Pulmonary artery endothelial cell (primary cell): ENCODE measurements at places on chromosomes 2 and 18.
A peak's percentile ranks its signal among the peaks of the same experiment; 100 is the strongest.

- DNase-seq: no peak
Observed at GRCh38 chr2:208501206-208501605, 94.6 kb downstream of the PTH2R start.

- DNase-seq: no peak
Observed at GRCh38 chr2:68317971-68318913, 1.5 kb downstream of the CNRIP1 start.

- DNase-seq: no peak
Observed at GRCh38 chr2:18659915-18660314, 70.5 kb upstream of the NT5C1B start.

GRCh38 chr2:232137356-232138147, 176.0 kb downstream of the DIS3L2 start:
- peak; percentile 36 for DNase-seq

- no peak for DNase-seq
Observed at GRCh38 chr2:28231110-28231631, 161.5 kb upstream of the FOSL2 start.

DNA sequence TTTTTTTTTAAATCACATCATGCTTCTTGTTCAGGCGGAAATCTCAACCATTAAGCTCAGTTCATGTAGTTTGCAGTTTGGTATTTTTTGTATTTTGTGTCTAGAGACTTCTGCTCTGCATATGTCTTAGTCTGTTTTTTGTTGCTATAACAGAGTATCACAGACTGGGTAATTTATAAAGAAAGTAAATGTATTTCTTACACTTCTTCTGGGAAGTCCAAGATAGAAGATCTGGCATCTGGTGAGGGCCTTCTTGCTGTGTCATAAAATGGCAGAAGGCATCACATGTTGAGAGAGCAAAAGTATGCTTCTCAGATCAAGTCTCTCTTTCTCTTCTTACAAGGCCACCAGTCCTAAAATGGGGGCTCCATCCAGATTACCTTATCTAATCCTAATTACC, 208.2 kb downstream of the CTNNA2 start:
- DNase-seq: no peak

GRCh38 chr2:182667315-182667695, 48.8 kb upstream of the DNAJC10 start:
- DNase-seq: no peak

DNA sequence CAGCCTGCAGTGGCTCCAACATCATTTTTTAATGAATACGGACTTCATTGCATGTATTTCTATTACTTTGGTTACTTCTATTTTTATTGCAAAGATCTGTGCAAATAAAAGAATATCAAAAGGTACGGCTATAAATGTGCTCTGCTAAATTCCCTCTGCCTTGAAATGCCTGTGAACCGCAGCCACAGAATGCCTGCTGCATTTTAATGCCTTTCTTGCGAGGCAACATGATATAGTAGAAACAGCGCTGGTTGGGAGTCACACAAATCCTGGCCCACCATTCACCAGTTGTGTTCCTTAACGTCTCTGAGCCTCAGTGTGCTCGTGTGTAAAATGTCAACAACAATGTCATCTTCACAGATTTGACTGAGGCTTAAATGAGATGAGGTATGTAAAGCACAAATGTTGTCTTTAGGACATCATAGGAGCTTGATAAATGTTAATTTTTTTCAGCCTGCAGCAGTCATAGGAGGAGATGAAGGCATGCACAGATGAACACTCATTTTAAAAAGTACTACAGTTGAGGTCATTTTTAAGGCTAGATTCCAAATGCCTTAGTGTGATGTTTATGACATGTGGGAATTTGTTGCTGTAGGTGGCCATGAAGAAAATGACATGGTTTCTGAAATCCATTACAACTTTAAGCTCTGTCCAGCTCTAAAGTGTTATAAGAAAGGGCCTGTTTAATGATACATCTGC, 187.6 kb upstream of the NRP2 start:
- no peak for DNase-seq

GRCh38 chr2:205937211-205937610, 148.8 kb downstream of the INO80D start:
- no peak for DNase-seq

DNA sequence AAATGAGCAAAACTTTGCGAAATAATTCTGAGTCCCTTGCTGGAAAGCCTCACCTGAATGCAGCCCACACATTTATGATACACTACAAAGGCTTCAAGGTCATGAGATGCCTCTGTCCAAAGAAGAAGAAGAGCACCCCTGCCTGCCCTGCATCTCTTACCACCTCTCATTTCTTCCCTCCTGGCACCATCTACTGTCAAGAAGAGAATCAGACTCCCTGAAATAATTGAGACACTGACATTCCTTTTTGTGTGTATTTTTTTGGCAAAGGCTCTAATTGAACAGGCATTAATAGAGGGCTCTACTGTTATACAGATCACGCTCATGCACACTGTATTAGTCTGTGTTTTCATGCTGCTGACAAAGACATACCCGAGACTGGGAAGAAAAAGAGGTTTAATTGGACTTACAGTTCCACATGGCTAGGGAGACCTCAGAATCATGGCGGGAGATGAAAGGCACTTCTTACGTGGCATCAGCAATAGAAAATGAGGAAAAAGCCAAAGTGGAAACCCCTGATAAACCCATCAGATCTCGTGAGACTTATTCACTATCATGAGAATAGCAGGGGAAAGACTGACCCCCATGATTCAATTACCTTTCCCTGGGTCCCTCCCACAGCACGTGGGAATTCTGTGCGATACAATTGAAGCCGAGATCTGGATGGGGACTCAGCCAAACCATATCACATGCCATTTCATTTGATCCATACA, 176.3 kb downstream of the ALPK2 start:
- DNase-seq: no peak
